ENCODE measurements at places on chromosomes 1 and 21.
A peak's percentile ranks its signal among the peaks of the same experiment; 100 is the strongest.

- no peak for DNase-seq
These were observed 110.5 kb downstream of the NGF start for GRCh38 chr1:115227346-115228082.

DNA sequence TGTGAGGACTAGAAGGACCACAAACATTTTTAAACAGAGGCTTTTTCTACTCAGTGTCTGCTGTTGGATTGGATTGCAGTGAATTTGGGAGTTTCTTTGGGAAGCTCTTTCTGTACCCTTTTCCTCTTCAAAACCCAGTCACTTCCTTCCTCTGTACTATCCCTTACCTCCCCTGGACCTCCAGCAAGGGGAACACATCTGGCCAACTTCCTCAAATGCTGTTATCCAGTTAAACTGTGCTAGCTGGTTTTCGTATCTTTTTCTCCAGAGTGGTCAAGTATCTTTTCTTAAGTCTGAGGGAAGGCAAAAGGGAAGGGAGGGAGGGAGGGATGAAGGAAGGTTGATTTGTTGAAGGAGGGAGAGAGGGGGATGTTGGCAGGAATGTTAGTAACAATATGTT is 99.2 kb upstream of the TNR start:
- DNase-seq, result no peak

GRCh38 chr1:23421343-23421742 is 3.2 kb downstream of the TCEA3 start:
- no peak for DNase-seq

DNA sequence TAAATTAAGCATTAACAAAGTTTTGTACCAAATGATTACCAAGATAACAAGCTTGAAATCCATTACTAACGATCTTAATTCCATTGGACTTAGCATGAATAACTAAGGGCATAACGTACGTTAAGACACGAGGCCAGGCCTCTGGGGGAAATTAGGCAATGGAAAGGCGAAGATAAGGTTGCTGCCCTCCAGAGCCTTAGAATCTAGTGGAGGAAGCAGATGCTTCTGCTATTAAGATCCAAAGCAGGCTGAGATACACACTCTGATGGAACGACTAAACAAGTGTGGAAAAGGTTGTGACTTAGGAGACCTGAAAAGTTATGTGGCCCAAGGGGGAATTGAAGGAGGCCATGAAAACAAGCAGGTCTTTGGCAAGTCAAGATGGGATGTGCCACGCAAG is 6.0 kb downstream of the AKNAD1 start:
- DNase-seq, result no peak

- no peak for DNase-seq
These were observed 84.0 kb upstream of the COG2 start for GRCh38 chr1:230558324-230558723.

GRCh38 chr1:228457396-228458176 is 29.6 kb upstream of the RNF187 start:
- peak; percentile 95 for DNase-seq

- peak; percentile 55 for DNase-seq
These were observed 8.7 kb downstream of the PLA2G2D start for GRCh38 chr1:20110679-20111078.

DNA sequence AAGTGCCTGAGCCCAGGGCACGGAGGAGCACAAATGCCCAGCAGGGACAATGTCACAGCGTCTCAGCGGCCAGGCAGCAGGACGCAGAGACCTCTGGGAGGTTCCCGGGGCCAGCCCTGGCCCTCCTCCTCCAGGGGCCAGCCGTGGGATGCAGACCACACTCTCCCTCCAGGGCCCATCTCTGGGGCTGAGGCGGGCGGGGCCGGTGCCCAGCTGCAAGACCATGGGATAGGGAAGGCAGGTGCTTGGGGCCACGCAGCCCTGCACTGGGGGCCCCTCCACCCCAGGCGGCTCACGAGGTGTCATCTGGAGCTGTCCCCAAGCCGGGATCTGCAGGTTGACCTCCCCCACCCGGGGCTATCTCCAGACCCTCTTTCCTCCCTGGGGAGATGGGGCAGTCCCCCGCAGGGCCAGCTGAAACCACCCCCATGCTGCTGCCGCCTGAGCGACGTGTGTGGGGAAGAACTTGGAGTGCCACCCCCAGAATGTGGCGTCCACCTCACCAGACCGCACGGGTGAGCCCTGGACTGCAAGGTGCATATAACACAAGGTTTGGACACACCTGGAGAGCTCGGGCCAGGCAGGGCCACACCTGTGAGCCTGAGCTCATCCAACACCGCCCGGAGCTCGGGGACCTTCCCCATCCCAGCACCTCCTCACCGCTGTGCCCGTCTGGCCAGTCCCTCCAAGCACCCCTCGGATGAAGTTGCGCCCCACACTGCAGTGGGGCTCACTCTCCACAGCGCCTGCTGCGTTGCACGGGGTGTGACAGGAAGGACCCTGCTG is 4.1 kb upstream of the TTLL10 start:
- DNase-seq, result no peak

- DNase-seq, result no peak
These were observed 316 bp downstream of the AP4B1 start for GRCh38 chr1:113904293-113904673.

- no peak for DNase-seq
These were observed 78.9 kb downstream of the DSCAM start for GRCh38 chr21:40768056-40768455.

DNA sequence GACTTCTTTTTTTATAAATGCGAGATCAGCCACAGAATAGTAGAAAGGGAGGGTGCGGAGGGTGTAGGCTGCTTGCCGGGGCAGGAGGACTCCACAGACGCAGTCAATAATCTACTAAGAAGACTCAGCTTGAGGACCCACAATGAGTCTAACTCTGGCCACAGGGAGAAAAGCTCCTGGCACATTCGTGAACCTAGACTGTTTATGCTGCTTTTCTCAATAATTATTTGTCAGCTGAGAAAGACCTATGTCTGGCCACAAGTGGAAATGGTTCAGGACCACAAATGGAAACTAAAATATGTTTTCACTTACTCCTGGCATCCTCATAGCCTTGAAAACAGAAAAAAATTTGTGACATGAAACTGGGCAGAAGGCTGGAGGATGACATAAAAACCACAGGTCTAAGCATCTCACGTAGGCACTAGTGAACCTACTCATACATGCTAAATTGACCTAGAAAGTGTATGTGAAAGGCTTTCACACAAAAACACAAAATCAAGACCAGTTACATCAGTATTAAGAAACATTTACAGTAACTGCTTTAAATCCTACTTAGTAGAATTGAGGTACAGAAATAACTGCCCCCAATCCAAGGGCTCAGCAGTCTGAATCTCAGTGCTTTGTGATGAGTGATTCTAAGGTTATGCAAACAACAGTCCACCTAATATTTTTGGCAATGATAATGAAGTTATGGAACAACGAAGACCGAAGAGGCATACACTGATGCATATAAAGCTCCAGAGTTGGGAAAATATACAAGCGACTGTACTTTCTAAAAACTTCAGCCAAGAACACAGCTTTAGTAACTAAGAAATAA is 159.5 kb downstream of the SLC45A1 start:
- DNase-seq, result no peak

- no peak for DNase-seq
These were observed 5.8 kb downstream of the SLC45A1 start for GRCh38 chr1:8323706-8324105.

- no peak for DNase-seq
These were observed 39.9 kb upstream of the CD1D start for GRCh38 chr1:158140764-158141192.

DNA sequence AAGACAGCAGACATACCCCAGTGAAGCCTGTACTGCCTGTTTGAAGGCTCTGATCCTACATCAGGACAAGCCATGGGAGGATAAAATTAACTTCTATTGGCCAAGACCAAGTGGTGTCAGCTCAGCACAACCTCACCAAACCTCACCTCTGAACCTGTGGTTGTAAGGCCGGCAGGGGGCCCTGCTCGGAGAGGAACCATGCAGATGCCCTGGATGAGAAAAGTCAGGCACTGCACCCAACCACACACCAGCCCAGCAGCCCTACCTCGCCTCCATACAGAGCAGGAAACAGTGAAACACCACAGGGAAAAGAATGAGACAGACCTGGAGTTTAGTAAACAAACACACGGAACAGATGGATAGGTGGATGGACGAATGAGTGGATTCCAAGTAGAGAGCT is 70.0 kb upstream of the PAX7 start:
- DNase-seq, result no peak

DNA sequence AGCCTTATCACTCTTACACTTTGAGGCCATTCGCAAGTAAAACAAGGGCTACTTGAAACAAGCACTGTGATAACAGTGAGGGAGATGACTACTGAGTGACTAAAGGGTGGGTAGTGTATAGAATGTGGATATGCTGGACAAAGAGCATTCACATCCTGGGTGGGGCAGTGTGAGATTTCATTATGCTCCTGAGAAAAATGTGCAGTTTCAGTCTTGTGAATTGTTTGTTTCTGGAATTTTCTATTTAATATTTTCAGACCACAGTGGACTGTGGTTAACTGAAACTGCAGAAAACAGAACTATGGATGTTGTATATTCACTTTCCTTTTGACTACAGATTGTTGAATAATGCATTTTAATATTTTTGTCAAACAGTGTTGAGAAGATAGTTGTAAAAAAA is 25.1 kb upstream of the B3GALT2 start:
- DNase-seq, result peak; percentile 92

GRCh38 chr1:84643183-84643582 is 47.1 kb downstream of the SSX2IP start:
- no peak for DNase-seq

GRCh38 chr1:170225781-170226530 is 80.2 kb downstream of the NTMT2 start:
- DNase-seq, result no peak

- peak; percentile 10 for DNase-seq
These were observed at the start of gene B3GALT5 for GRCh38 chr21:39612233-39613040. Gene B3GALT5, plus strand, starts transcription at chr21:39612940. Its CDS starts 47,620 bp downstream, at chr21:39660560.

- no peak for DNase-seq
These were observed 48.5 kb downstream of the SCCPDH start for GRCh38 chr1:246772686-246773085.

- DNase-seq, result no peak
These were observed 124.8 kb downstream of the ROR1 start for GRCh38 chr1:63898428-63899196.

DNA sequence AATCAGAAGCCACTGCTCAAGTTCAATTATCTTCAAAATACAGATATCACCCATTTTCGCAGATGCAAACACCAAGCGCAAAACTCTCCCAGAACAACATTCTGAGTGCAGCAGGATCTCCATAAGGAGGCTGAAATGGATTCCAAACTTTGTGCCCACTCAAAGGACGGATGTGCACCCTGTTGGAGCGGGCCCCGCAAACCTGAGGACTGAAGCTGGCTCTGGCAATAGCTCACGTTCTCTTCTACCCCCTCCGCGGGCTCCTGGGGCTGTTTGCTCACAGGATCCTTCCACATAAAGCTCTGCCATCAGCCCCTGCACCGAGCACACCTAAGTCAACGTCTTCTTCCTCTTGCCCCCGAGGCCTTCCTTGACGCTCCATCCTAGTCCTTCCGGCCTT is 11.7 kb upstream of the RCSD1 start:
- DNase-seq, result no peak

DNA sequence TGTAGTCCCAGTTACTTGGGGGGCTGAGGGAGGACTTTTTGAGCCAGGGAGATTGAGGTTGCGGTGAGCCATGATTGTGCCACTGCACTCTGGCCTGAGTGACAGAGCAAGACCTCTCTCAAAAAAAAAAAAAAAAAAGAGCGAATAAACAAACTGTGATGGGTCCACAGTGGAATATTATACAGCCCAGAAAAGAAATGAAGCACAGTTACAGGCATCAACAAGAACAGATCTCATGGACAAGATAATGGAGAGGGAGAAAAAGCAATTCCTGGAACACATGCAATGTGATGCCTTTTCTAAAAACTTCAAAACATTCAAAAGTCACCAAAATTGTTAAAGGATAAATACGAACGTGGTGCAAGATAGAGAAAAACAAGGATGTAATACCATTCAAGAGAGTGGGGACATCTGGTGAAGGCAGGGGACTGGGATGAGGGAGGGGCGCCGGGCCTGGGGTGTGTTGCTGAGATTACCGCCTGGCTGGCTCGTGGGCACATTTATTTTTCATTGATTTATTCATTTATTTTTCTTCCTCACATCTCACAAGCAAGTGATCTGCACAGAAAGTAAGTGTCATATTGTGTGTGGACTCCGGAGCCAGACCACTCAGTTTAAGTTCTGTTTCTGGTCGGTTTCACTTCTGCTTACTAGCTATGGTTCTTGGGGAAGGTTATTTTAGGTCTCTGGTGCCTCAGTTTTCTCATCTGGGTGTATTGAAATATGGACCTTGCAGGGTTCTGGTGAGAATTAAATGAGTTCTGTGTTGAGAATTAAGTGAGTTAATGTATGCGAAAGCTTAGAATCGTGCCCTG is 30.1 kb downstream of the ABCG1 start:
- no peak for DNase-seq

DNA sequence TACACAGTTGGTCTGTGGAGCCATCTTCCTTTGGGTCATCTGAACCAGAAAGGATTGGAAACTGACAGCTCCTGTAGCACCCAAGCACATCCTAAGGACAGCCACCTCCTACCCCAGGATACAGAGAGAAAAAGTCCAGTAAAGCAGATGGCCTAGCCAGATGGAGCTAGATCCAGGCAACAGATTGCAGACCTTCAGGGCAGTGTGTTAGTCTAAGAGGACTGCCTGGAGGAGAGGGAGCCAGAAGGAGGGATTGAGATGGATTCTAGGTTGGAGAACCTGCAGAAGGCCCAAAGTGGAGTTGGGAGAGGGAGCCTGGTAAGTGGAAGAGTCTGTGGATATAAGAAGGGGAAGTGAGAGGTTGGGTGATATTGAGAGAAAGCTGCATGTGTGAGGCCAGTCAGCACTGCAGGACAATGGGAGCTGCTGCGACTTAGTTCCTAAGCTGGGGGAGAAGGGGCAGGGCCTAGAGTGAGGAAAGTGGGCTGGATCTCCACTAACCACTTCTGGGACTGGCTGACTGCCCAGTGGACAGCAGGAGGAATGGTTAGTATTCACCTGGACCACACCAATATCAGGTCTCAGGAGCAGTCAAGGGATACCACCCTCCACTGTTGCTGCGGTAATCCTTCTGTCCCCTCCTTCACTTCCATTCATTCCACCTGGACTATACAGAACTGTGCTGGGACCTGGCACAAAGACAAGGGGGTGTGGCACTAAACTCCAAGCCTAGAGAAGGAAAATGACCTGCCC is 13.4 kb downstream of the BCAN start:
- no peak for DNase-seq

DNA sequence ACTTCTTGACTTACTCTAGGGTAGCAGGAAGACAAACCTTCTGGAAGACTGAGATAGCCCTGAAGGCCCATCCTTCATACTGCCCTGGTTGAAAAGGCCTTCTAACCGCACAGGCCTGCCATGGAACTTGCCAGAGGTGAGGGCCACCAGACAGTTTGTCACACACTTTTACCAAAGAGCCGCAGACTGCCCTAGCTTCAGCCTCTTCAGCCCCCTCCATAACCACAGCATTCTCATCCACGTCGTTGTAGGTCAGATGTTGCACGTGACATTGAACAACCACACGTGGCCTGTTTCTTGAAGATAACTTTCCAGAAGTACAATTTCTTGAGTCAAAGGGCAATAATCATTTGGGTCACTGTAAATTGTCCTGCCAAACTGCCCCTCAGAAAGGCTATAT is 18.9 kb downstream of the ZNF362 start:
- DNase-seq, result no peak

- no peak for DNase-seq
These were observed 41.8 kb downstream of the SELENOF start for GRCh38 chr1:86872086-86872485.
